ENCODE measurements at places on chromosomes 7 and 10. TPM values are rescaled to one million over a fixed set of nuclear protein-coding genes. Genes with fewer than 3 reads are reported as not detected.

CYP3A4 gene
- 0.22 TPM for polyA plus RNA-seq

SPDYE8 gene
- polyA plus RNA-seq, result not detected

DLX5 gene
- not detected for polyA plus RNA-seq

LLCFC1 gene
- polyA plus RNA-seq, result not detected

FBXL13 gene
- 0.56 TPM for polyA plus RNA-seq

PTPRZ1 gene
- 1.6 TPM for polyA plus RNA-seq

BTRC gene
- 4.4 TPM for polyA plus RNA-seq

PIK3CG gene
- polyA plus RNA-seq, result 1.2 TPM

TSPAN33 gene
- polyA plus RNA-seq, result 6.1 TPM

CPA4 gene
- 0.98 TPM for polyA plus RNA-seq

CTTNBP2 gene
- polyA plus RNA-seq, result 9.2 TPM

CFAP46 gene
- 0.13 TPM for polyA plus RNA-seq

PRLHR gene
- not detected for polyA plus RNA-seq

OPN4 gene
- polyA plus RNA-seq, result 0.02 TPM

HOGA1 gene
- polyA plus RNA-seq, result 6.6 TPM

GNGT1 gene
- polyA plus RNA-seq, result not detected

ABCB1 gene
- polyA plus RNA-seq, result 0.69 TPM

DPP6 gene
- polyA plus RNA-seq, result not detected

LRRD1 gene
- polyA plus RNA-seq, result not detected

LRRC18 gene
- not detected for polyA plus RNA-seq

CHST15 gene
- polyA plus RNA-seq, result 4.1 TPM

NPY4R2 gene
- polyA plus RNA-seq, result not detected

GNAI1 gene
- polyA plus RNA-seq, result 35.8 TPM

PLPP4 gene
- not detected for polyA plus RNA-seq

EPHA1 gene
- 4.9 TPM for polyA plus RNA-seq

MKLN1 gene
- 13.7 TPM for polyA plus RNA-seq
